ENCODE measurements at places on chromosomes 5 and 9.

DNA sequence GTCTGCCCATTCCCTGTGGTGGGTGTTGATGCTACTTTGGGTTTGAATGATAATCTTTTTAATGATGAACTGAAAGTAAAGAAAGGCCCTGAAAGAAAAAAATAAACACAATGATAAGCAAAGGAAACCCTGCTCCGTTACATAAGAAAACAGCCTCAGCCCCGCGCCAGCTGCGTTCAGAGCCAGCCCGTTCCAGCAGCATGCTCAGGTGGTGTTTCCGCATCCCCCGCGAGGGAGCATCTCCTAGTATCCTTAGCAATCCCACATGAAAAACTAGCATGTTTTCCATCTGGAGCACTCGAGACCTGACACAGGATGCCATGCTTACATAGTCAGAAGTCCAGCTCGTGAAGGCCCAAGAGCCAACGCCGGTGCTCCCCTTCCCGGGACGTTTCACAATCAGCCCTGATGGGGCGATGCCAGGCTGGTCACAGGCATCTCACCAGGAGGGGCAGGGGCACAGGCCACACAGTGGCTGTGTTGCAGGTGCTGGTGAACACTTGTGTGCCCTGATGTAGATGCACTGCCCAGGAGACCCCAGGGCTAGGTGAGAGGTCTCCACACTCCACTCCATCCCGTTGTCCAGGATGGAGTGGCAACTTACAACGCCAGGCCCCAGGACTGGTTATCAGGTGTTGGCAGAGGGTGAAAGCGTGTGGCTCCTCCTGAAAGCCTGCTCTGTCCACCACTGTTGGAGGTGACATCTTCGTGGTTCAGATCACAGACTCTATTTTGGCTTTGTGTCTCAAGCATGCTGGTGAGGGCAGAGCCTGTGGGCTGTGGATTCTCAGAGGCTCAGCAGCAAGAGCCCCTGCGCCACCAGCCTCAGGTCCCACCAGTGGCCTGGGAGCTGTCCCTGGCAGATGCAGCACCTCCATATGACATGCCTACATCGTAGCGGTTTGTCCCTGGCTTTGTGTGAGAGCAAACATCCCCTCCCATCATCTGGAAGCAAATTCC is 246.8 kb upstream of the IRX1 start:
- no peak for DNase-seq

GRCh38 chr9:136726631-136727191 is 14.3 kb downstream of the DIPK1B start:
- peak; percentile 39 for DNase-seq

GRCh38 chr9:79685577-79685976 is 113.8 kb downstream of the TLE4 start:
- peak; percentile 69 for DNase-seq

- no peak for DNase-seq
These were observed 16.9 kb downstream of the ELOVL7 start for GRCh38 chr5:60827201-60827600.

DNA sequence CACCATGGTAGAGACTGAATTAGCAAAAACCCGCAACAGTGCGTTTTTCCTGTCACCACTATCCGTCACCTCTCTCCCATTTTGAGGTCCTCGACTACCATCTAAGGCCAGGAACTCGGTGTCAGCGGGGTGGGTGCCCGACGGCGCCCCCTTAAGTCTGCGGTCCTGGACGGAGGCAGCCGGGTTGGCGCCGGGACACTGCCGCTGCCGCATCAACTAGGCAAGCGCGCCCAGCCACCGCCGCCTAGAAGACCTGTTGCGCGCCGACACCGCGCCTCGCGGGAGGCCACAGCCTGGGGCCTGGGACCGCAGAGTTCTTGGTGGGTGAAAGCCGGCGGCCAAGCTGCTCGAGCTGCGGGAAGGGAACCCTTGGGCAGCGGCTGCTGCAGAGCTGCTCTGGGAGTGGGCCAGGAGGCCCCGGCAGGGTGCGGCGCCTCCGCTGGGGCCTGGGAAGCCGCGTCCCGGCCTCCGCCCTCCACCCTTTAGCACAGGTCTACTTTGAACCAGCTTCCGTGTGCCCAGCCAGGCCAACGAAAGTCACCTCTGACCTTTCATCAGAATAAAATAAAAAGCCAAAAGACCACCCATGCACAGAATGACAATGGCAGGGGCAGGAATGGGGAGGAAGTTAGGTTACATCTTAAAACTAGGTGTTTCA is 3.5 kb downstream of the FOXB2 start:
- DNase-seq, result no peak

DNA sequence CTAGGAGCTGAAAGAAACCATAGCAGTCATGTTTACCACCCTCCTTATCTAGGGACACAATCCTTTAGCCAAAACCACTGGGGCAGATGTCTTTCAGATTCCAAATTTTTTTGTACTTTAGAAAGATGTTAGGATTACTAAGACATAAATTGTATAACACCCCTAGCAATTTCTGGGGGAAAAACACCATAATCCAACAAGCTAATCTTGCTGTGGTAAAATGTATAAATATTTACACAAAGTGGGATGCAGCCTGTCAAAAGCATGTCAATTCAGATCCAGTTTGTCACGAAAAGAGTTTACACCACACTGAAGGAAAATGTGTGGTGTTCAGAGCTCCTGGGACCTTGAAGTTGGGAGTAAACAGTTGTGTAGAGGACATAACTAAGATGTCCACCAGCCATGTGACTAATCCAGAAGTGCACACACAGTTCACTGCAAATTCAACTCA is 274.3 kb downstream of the ADAMTSL1 start:
- DNase-seq, result no peak

DNA sequence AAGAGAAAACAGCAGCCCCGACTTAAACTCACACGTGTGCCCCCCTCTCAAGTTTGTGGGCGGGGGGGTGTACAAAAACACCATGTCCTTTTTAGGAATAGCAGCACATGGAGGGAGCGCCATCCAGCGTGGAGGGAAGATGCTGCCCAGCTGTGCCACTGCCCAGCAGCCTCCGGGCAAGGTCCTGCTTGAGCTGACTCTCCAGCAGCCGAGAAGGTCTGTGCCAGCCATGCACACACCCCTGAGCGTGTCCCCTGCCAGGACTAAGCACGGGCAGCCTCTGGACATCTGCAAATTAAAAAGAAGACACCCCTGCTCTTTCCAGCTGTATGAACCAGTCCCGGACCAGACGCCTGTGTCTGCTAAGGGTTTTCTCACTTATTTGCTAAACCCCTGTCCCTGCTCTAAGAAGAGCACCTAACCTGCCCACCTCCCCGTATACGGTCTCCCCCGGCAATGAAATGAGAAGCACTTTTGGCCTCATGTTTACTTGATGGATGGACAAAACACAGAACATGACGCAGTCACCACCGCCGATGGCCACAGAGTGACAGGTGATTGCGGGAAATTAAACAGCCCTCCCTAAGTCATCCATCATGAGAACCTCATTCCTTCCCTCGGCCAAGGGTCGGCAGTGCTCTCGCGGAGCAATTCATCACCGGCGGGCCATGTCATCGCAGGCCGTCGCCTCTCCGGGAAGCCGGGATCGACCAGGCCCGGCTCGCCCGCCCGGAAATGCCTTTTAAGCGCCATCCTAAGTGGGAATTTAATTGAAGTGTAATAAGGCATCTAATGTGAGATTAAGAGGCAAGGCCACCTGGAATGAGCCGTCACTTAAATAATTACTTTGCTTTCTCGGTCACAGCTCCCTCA is 96.9 kb downstream of the OLFM1 start:
- no peak for DNase-seq

- peak; percentile 34 for DNase-seq
These were observed 175.1 kb upstream of the MAP1B start for GRCh38 chr5:71932131-71932654.

GRCh38 chr9:4281676-4282075 is 18.2 kb downstream of the GLIS3 start:
- no peak for DNase-seq

DNA sequence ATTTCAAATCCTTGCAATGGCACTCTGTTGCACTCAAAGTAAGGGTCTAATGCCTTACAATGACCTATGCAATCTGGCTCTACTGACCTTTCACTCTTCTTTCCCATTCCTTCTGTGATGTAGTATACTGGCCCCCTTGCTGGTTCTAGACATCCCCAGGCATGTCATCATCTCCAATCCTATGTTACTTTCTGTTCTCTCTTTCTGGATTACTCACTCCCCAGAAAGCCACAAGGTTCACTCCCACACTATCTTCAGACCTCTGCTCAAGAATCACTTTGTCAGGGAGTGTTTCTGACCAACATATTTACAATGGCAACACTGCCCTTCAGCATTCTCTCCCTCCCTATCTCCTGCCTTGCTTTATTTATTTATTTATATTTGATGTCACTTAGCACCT is 802.2 kb upstream of the WWC1 start:
- peak; percentile 55 for DNase-seq

GRCh38 chr5:74578356-74579044 is 62.0 kb downstream of the ENC1 start:
- DNase-seq, result no peak

DNA sequence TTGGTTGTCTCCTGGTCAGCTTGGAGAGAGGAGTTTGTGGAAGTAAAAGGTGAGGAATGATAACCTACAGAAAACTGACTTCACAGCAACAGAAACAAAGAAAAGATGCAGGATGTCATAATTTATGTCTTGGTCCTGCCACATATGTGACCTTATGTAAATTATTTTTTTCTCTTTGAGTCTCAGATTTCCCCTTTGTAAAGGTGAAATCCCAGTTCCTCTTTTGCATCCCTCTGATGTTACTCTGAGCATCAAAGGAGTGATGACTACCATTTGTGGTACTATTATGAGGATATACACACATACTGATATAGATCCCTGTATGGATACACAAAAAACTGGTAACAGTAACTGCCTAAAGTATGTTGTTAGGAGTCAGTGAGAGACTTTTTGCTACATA is 1.4 kb upstream of the THG1L start:
- DNase-seq, result no peak

- no peak for DNase-seq
These were observed 384.0 kb upstream of the DMAC1 start for GRCh38 chr9:8183618-8184017.

DNA sequence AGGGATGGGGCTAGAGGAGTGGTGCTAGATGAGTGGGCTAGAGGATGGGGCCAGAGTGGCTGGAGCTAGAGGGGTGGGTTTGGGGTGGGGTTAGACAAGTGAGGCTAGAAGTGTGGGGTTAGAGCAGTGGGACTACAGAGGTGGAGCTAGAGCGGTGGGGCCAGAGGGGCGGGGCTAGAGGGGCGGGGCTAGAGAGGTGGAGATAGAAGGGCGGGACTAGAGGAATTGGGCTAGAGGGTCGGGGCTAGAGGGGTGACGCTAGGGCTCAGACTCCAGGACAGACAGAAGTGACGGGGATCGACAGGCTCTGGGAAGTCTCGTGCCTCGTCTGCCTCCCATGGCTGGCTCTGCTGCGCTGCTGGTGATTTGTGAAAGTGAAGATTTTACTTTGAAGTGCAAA is 31.0 kb upstream of the TENT4A start:
- DNase-seq, result no peak
